ENCODE measurements at places on chromosomes 16 and 17. TPM values are rescaled to one million over a fixed set of nuclear protein-coding genes. Genes with fewer than 3 reads are reported as not detected.

- no peak for DNase-seq
Measured at GRCh38 chr17:73342541-73343167, 30.9 kb upstream of the CDC42EP4 start.

DNA sequence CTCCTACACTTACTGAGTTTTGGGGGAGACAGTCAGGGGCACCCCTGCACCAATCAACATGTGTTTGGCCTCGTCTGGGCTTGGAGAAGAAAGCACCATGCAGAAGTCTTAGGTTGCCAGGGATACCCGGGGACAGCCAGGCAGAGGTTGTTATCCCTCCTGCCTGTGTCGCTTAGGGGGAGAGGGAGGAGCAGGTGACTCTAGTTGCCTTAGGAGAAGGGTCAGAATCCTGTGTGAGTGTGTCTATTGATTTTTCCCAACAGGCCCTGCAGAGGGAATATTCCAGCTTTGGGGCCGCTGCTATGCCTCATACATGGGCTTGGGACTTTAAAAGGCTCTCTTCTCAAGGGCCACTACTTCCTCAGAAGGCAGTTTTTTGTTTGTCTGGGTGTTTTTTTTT, 89.1 kb downstream of the RGS9 start:
- DNase-seq = no peak

RASL10B gene
- total RNA-seq = 0.78 TPM

DNA sequence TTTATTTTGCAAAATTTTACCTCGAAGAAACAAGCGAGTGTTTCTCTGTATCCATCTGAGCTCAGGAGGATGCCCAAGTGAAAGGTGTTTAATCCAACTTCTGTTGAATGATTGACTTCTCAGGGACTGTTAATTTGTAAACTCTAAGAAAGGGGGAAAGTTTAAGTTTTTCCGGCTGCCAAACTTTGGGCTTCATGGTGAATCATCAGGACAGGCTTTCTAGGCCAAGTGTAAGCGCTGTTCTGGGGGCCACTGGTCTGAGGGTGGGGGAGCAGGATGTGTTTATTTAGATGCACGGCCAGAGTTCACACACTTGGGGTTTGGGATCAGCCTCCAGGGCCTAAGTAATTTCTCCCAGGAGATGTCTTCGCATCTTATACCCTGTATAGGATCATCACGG, 110.4 kb downstream of the PITPNC1 start:
- no peak for DNase-seq

- DNase-seq = peak; percentile 77
Measured at GRCh38 chr16:68902003-68902968, 59.0 kb downstream of the TANGO6 start.

TEX14 gene
- total RNA-seq = not detected

GRCh38 chr16:35687781-35688180, 2228.4 kb downstream of the TP53TG3F start:
- no peak for DNase-seq

DNA sequence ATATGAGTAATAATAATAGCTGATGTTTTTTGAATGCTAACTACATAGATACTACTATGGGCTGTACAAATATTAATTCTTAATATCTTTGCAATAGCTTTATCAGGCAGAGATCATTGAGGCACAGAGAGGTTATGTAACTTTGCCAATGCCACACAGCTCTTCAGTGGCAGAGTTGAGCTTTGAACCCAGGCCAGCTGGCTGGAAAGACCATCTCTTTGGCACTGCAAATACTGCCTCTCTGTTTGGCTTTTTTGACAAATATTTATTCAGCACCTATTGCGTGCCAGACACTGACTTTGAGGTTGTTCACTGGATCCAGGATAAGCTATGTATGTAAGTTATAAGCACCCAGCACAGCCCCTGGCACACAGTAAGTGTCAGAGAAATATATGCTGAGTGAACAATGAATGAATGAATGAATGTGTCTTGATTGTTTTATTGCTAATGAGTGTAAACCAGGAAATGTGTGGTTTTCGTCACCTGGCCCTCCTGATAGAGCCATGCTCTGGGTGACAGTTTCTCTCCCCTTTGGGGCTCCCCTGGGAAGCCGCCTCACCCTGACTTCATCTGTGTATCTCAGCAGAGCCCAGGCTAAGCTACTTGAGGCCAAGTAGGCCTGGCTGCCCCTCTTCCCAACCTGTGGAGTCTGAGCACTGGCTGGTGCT, 2.5 kb downstream of the AQP8 start:
- DNase-seq = no peak

GRCh38 chr17:41547921-41548843, 20.1 kb upstream of the KRT19 start:
- peak; percentile 78 for DNase-seq

- peak; percentile 90 for DNase-seq
Measured at GRCh38 chr17:2181206-2181896, 122.2 kb downstream of the SMG6 start.

Measured in endothelial cell of umbilical vein (primary cell).